HFFc6 (cell line): ENCODE measurements at places on chromosomes 5 and 9. TPM values are rescaled to one million over a fixed set of nuclear protein-coding genes. Genes with fewer than 3 reads are reported as not detected.
A peak's percentile ranks its signal among the peaks of the same experiment; 100 is the strongest.

DNA sequence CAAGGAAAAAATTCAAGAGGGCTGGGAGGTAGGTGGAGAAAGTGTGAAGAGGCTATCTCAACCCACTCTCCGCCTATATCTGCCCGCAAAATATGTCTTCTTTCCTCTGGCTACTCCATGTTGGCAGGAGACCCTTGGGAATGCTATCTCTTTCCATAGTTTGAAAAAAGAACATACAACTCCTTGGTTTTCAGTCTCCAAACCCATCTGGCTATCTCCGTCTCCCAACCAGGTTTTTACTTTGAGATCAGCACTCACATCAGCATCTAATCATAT is 109.9 kb upstream of the IFNE start:
- peak overlapping the region; percentile 99 for H3K27ac ChIP-seq
- no peaks in the 10 kb centered on the region for H3K27me3 ChIP-seq
- H3K36me3 ChIP-seq: peaks cover 18% of the 10 kb centered on the region
- DNase-seq: no peak
- H3K4me1 ChIP-seq: peaks cover 95% of the 10 kb centered on the region

CTSV gene
- total RNA-seq: 0.07 to 0.18 TPM (median 0.14 TPM) in 3 replicates

PCDHB6 gene
- total RNA-seq: 0.21 to 0.87 TPM (median 0.35 TPM) in 3 replicates

DNA sequence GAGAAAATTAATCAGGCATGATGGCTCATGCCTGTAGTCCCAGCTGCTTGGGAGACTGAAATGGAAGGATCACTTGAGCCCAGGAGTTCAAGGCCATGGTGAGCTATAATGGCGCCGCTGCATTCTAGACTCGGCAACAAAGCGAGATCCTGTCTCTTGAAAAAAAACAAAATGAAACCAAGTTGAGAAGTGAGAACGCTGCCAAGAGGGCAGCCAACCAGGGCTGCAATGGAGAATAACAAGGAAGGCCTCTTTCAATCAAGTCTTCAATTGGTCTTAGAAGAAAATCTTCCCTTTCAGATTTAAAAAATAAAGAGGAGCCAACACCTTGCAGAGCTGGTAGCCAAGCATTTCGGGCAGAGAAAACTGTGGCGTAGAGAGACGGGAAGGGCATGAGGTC is 14.7 kb downstream of the KIAA1958 start:
- H3K27ac ChIP-seq: no peak overlapping the region
- H3K4me3 ChIP-seq: no peak overlapping the region; the same call in 1 of the 2 replicates
- H3K4me1 ChIP-seq: peaks cover 29% of the 10 kb centered on the region

- H3K27me3 ChIP-seq: no peaks in the 10 kb centered on the region; the same call in 1 of the 2 replicates
- H3K4me3 ChIP-seq: no peak overlapping the region; the same call in 1 of the 2 replicates
- peak; percentile 62 for DNase-seq
- peaks cover 57% of the 10 kb centered on the region for H3K4me1 ChIP-seq
- peak overlapping the region; percentile 72 for H3K27ac ChIP-seq
- H3K36me3 ChIP-seq: peaks cover 52% of the 10 kb centered on the region
Measured at GRCh38 chr5:149215478-149216090, 56.1 kb upstream of the AFAP1L1 start.

DNA sequence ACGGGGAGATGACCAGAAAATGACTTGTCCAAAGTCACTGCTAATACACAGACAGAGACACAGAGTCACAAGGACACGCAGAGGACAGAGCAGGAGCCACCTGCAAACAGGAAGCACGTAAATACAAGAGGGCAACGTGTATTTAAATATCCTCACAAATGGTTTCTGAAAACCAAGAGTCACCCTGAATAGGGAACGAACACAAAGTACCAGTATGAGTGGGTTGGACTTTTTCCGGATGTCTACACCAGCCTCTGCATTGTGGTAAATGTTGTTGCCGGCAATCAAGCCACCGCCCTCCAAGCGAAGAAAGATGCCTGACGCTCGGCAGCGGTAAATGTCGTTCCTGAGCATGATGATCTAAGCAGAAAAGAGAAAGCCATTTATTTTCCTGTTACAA is 44.5 kb downstream of the FBXO10 start:
- no peaks in the 10 kb centered on the region for H3K4me1 ChIP-seq
- H3K27ac ChIP-seq: no peak overlapping the region
- peaks cover 12% of the 10 kb centered on the region for H3K36me3 ChIP-seq
- no peaks in the 10 kb centered on the region; the same call in 1 of the 2 replicates for H3K27me3 ChIP-seq
- H3K4me3 ChIP-seq: no peak overlapping the region
- no peak for DNase-seq

DNA sequence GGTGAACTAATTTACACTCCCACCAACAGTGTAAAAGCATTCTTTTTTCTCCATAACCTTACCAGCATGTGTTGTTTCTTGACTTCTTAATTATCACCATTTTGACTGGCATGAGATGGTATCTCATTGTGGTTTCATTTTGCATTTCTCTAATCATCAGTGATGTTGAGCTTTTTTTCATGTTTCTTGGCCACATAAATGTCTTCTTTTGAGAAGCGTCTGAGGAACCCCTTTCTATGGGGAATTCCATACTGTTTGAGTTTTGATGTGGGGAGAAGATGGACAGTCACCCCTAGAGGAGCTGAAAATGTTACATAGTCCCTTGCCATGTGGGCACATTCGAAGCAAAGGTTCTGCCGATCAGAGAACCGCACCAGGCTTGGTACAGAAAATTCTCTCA is 207.0 kb upstream of the SLC30A5 start:
- no peaks in the 10 kb centered on the region for H3K36me3 ChIP-seq
- no peak overlapping the region for H3K4me3 ChIP-seq
- DNase-seq: no peak
- no peaks in the 10 kb centered on the region for H3K4me1 ChIP-seq
- peaks cover 1% of the 10 kb centered on the region; the same call in 1 of the 2 replicates for H3K27me3 ChIP-seq

GFI1B gene
- not detected in 3 replicates for total RNA-seq

GRCh38 chr9:126676685-126677143 is 63.0 kb downstream of the LMX1B start:
- no peak for DNase-seq
- no peaks in the 10 kb centered on the region for H3K4me1 ChIP-seq
- H3K36me3 ChIP-seq: no peaks in the 10 kb centered on the region
- H3K27me3 ChIP-seq: peaks cover 48% of the 10 kb centered on the region
- no peak overlapping the region for H3K4me3 ChIP-seq
- no peak overlapping the region for H3K27ac ChIP-seq

GRCh38 chr5:126754609-126755008 is 22.3 kb upstream of the LMNB1 start:
- no peak overlapping the region for H3K4me3 ChIP-seq
- DNase-seq: no peak
- H3K27ac ChIP-seq: no peak overlapping the region
- no peaks in the 10 kb centered on the region for H3K36me3 ChIP-seq
- H3K27me3 ChIP-seq: peaks cover 16% of the 10 kb centered on the region

GOLGA2 gene
- 144 to 171 TPM (median 160 TPM) in 3 replicates for total RNA-seq

GZMA gene
- not detected in 2 replicates for total RNA-seq

DNA sequence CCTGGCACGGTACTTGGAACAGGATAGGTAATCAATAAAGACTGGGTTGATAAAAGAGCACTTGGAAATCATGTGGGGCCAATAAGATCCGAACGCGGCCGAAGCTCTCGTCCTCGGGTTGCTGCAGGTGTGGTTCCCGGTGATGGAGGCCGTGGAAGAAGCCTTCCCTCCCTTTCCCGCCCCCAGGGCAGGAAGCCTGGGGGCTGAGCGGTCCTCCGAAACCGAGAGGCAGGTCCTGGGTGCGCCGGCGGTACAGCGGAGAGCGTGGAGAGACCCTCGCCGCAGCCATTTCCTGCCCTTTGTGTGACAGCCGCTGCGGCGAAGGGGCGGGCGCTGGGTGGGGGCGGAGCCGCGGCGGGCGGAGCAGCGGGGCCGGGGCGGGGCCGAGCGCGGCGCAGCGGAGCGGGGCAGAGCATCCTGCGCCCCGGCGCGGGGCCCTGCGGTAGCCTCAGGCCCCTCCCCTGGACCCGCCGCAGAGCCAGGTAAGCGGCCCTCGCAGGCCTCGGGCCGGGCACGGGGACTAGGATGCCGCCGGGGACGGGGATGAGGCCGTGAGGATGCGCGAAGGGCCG is at the start of gene CYFIP2:
Gene CYFIP2 (plus strand): TSS at position 410 of the 572 bp plus-strand sequence. CDS start 19,239 bp downstream, outside the sequence.
- H3K4me3 ChIP-seq: peak within 1 kb of the TSS; percentile 88
- DNase-seq: no peak
- peaks cover 8% of the 10 kb centered on the region for H3K27me3 ChIP-seq
- no peaks in the 10 kb centered on the region for H3K36me3 ChIP-seq
- no peaks in the 10 kb centered on the region for H3K4me1 ChIP-seq

CHSY3 gene
- total RNA-seq: 0.10 TPM in 1 of 2 replicates, not detected in the other

GRCh38 chr5:68024426-68024825 is 191.1 kb upstream of the PIK3R1 start:
- peaks cover 5% of the 10 kb centered on the region for H3K36me3 ChIP-seq
- H3K4me3 ChIP-seq: no peak overlapping the region
- H3K27me3 ChIP-seq: no peaks in the 10 kb centered on the region
- peaks cover 43% of the 10 kb centered on the region for H3K4me1 ChIP-seq

DNA sequence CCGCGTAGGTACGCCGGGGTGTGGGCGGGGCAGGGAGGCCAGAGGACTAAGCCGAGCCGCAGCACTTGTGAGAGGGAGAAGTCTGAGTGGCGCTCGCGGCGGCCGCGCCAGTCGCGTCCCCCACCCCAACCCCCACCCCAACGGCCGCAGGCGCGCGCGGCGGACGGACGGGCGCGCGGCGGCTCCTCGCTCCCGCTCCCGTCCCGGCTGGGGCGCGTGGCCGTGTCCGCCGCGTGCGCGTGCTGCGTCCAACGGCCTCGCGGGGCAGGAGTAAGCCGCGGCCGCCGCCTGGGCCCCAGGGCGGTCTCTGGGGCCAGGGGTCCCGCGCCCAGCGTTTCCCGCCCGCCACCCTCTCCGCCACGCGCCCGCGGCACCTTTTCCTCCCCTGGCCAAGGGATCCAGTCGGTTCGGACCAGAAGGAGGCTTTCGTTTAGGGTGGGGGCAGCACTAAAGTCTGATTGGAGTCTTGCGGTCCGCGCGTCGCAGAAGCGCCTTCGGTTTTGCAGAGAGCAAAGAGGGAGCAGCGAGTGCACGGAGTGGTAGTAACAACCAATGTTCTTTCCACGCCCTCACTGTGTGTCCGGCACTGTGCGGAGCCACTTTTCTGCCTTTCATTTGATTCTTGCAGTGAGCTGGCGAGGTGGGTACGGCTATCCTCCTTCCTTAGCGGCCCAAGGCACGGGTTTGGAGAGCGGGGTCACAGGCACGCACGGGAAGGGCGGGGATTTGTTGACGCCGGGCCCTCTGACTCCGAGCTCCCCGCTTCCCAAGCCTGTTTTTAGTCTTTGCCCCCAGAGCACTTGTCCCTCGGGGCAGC is 483 bp downstream of the G3BP1 start:
- peaks cover 23% of the 10 kb centered on the region for H3K36me3 ChIP-seq
- DNase-seq: no peak
- H3K4me1 ChIP-seq: peaks cover 43% of the 10 kb centered on the region

GRCh38 chr5:172544371-172545095 is 90.2 kb upstream of the SH3PXD2B start:
- DNase-seq: no peak
- peaks cover 26% of the 10 kb centered on the region for H3K27me3 ChIP-seq
- H3K27ac ChIP-seq: no peak overlapping the region
- H3K4me3 ChIP-seq: no peak overlapping the region
- no peaks in the 10 kb centered on the region for H3K36me3 ChIP-seq

DNA sequence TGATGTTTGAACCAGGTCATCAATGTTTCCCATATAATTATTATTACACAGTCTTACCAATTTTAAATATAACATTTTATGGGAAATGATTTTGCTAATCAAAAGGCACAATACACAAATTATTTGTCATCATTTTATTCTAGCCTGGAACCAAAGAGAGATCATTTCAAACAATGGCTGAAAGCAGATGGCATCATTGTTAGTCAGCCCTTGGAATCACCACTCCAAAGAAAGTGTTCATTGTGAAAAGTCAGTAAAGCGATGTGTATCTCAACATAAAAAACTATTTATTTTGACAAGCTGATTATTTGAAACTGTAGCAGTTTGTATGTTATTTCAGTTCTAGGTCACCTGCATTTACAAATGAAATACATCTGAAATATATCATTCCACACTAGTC is 1068.7 kb downstream of the CDH12 start:
- H3K4me3 ChIP-seq: no peak overlapping the region
- H3K36me3 ChIP-seq: no peaks in the 10 kb centered on the region
- no peaks in the 10 kb centered on the region; the same call in 1 of the 2 replicates for H3K27me3 ChIP-seq
- DNase-seq: no peak

- peaks cover 12% of the 10 kb centered on the region for H3K27me3 ChIP-seq
- no peak for DNase-seq
- H3K4me3 ChIP-seq: no peak overlapping the region
- no peaks in the 10 kb centered on the region for H3K4me1 ChIP-seq
- H3K36me3 ChIP-seq: no peaks in the 10 kb centered on the region
Measured at GRCh38 chr5:56683281-56683680, 132.1 kb upstream of the MAP3K1 start.

COX7C gene
- total RNA-seq: 361 to 377 TPM (median 364 TPM) in 3 replicates

PDE6A gene
- total RNA-seq: not detected in 3 replicates

ARL10 gene
- total RNA-seq: 6.6 to 7.7 TPM (median 7.2 TPM) in 3 replicates

PCDHA11 gene
- 0.07 to 0.08 TPM in 2 of 3 replicates, not detected in the other for total RNA-seq

- H3K36me3 ChIP-seq: peaks cover 8% of the 10 kb centered on the region; the same call in 1 of the 2 replicates
- no peak overlapping the region for H3K4me3 ChIP-seq
- no peak overlapping the region for H3K27ac ChIP-seq
- no peaks in the 10 kb centered on the region; the same call in 1 of the 2 replicates for H3K27me3 ChIP-seq
- H3K4me1 ChIP-seq: no peaks in the 10 kb centered on the region
Measured at GRCh38 chr9:125446561-125447094, 185.0 kb downstream of the GAPVD1 start.

DNA sequence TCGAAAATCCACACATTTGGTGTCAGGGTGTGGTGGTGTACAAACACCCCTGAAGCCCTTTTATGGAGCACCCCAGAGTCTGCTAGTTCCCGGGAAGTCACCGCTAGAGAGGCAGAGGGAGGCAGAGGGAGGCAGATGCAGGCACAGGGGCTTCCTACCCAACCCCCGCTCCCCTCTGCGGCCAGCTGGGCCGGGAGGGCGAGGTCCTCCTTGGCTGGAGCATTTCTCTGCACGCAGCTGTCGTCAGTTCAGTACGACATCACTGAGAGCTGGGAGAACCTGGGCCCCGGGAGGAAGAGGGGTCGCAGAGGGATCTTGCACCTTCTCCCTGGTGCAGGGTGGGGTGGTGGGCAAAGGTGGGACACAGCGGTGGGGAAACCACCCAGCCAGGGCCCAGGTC is 15.8 kb upstream of the UBAC1 start:
- no peak for DNase-seq
- no peaks in the 10 kb centered on the region for H3K36me3 ChIP-seq
- H3K4me3 ChIP-seq: no peak overlapping the region
- peaks cover 9% of the 10 kb centered on the region for H3K4me1 ChIP-seq

GRCh38 chr9:134210511-134210907 is 46.1 kb upstream of the RNU6ATAC start:
- no peak overlapping the region for H3K27ac ChIP-seq
- peaks cover 10% of the 10 kb centered on the region for H3K4me1 ChIP-seq
- no peaks in the 10 kb centered on the region for H3K36me3 ChIP-seq
